ENCODE measurements at places on chromosomes 16 and 17. TPM values are rescaled to one million over a fixed set of nuclear protein-coding genes. Genes with fewer than 3 reads are reported as not detected.

DNA sequence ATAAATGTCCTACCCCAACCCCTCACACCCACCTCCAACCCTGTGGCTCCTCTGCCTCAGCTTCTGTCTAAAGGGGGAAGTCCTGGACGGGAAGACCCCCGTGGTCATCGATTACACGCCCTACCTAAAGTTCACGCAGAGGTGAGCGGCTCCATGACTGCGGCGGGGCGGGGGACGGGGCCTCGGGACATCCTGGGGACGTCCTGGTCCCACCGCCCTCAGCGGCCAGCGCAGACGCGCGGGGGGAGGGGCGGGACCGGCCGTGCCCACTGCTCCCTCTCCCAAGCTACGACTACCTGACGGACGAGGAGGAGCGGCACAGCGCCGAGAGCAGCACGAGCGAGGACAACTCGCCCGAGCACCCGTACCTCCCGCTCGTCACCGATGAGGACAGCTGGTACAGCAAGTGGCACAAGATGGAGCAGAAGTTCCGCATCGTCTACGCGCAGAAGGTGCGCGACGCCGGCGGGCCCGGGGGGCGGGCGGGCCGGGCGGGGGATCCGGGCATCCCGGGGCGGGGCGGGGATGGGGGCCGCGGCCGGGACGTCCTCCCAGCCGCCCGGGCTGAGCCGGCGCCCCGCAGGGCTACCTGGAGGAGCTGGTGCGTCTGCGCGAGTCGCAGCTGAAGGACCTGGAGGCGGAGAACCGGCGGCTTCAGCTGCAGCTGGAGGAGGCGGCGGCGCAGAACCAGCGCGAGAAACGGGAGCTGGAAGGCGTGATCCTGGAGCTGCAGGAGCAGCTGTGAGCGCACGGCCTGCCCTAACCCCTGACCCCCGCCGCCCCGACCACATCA, 6.7 kb downstream of the RUNDC3A start:
- no peak for DNase-seq

DNA sequence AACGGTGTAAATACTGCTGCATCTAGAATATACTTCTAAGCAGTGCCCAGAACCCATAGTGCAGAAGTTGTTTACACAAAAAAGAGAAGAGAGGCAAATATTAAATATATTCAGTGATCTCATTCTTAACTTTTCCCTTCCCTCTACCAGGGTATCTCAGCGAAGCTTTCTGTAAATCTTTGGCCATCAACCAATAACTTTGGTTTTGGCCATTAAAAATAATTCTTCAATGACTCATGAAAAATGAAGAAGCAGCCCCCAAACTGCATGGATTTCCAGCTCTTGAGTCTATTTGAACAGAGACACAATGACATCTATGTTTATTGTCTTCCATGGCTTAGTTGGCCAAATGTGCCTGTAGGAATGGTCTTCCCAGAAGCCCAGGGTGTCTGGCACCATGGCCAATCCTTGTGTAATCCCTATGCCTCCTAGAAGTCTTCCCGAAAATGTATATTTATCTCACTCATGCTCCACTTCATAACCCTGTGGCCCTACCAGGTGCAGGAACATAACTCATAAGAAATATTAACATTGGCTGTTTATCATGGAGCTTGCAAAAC, 646.6 kb downstream of the TOX3 start:
- no peak for DNase-seq

DNA sequence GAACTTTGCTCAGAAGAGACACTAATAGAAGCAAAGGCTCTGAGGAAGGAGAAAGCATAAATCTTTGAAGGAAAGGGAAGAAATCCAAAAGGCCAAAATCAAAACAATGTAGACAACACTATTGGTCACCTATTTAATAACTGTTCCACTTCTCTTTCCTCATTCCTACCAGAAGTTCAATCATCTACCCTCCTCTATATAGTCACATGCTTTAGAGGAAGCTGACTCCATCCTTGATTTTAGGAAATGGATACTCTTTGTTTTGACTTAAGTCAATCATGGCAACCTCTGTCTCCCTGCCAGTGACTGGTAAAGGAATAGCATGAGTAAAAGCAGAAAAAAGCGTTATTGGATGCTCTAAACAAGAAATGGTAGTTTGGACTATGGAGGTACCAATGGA, 7.3 kb downstream of the BRIP1 start:
- no peak for DNase-seq

- no peak for DNase-seq
These were observed 17.0 kb downstream of the CHD9 start for GRCh38 chr16:53071748-53072301.

DNA sequence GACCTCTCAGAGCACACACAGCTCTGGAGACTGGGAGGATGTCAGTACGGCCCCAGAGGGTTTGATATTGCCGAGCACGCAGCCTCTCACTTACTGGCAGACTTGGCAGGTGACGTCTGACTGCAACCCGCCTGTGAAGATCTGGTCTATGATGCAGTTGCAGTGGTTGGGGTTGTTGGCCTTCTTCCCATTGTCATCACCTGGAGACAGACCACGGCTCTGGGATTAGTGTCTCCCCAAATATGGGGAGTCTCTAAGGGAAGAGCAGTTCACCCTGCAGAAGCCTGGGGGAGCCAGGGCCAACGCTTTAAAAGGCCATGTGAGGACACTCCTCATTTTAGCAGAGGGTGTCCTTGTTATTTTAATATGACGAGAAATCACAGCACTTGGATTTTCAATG, 30.1 kb downstream of the USP22 start:
- no peak for DNase-seq

GRCh38 chr16:53559270-53559951, 56.4 kb upstream of the AKTIP start:
- DNase-seq = no peak

DNA sequence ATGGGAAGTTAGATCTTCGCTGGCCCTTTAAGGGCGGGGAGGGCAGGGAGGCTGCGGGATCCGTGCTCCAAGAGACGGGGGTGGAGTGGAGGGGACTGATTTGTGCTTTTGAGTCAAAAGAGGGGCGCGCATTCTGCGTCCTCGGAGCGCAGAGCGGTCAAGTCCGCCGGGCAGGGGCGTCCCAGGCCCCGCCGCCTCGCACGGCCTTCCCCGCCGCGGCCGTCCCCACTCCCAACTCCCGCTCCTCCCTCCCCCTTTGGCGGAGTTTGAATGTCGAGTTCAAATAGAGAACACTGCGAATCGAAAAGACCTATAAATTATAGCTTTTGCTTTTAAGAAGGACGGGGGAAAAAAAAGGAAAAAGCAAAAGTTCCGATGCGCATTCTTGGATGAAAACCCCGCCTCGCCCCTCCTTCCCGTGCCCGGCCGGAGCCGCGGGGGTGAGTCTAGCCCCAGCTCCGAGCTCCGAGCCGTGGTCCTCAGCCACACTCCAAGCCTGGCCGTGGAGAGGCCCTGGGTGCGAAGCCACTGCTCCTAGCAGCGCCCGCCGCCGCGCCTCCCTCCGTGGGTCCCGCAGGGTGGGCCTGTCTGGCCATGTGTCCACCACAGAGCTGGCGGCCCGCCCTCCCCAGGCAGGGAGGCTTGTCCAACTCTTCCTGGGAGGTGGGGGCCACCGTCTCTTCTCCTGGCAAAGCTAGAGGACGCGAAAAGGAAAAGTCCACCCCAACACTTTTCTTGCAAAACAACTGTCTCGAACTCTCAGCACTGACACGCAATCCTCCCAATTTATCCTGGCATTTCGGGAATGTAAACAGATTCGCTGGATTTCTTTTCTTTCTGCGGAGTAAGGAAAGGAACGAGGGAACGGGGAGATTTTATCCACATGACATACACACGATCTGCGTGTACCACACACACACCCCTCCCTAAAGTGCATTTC, 3.6 kb downstream of the CBX8 start:
- DNase-seq = no peak

- DNase-seq = no peak
These were observed 708 bp downstream of the BAIAP2 start for GRCh38 chr17:81035521-81036196.

GRCh38 chr16:84604477-84605013, 13.3 kb downstream of the COTL1 start:
- DNase-seq = no peak

GRCh38 chr17:78384479-78385175, 6.2 kb downstream of the PGS1 start:
- no peak for DNase-seq

DNA sequence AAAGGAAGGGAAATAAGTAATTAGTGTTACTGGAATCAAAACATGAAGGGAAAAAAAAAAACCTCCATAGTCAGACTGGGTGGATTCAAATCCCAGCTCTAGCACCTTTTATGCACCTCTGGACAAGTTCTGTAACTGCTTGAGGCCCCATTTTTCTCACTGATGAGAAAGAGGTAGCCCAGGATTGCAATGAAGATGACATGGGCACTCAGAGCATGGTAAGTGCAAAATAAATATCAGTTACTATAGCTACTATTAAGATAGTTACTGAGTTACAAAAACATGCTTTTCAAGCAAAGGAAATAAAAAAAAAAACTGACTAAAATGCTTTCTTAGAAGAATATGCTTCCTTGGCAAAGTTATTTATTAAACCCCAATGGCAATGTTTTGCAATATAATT, 58.8 kb downstream of the CEP95 start:
- DNase-seq = no peak

DNA sequence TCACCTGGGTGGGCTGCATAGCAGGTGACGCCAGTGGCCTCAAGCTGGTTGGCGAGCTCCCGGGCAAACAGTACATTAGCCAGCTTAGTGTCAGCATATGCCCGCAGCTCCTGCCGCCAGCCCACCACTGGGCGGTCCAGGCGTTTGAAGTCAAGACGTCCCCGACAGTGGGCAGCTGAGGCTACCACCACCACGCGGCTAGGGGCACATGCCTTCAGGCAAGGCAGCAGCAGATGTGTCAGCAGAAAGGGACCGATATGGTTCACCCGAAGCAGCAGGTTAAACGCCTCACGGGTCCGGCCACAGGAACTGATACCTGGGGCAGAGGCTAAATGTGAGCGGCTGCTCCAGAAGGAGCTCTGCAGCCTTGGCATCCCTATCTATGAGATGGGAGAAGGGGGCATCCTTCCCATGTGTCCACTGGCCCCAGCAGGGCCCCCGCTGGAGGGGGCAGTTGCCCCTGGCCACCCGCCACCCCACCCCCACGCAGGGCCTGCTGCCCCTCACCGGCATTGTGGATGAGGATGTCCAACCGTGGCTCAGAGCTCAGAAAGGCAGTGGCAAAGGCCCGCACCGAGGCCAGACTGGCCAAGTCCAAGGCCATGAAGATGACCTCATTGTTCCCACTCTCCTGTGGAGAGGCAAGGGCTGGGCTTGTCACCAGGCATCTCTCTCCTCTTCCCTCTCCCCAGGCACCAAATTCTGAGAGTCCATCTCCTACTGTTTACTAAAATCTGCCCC, 1.7 kb downstream of the DHRS13 start:
- DNase-seq = peak; percentile 48

GRCh38 chr16:49854188-49854795, 1.6 kb downstream of the ZNF423 start:
- DNase-seq = no peak

- peak; percentile 91 for DNase-seq
These were observed 339.0 kb downstream of the SNX29 start for GRCh38 chr16:12315330-12316136.

DNA sequence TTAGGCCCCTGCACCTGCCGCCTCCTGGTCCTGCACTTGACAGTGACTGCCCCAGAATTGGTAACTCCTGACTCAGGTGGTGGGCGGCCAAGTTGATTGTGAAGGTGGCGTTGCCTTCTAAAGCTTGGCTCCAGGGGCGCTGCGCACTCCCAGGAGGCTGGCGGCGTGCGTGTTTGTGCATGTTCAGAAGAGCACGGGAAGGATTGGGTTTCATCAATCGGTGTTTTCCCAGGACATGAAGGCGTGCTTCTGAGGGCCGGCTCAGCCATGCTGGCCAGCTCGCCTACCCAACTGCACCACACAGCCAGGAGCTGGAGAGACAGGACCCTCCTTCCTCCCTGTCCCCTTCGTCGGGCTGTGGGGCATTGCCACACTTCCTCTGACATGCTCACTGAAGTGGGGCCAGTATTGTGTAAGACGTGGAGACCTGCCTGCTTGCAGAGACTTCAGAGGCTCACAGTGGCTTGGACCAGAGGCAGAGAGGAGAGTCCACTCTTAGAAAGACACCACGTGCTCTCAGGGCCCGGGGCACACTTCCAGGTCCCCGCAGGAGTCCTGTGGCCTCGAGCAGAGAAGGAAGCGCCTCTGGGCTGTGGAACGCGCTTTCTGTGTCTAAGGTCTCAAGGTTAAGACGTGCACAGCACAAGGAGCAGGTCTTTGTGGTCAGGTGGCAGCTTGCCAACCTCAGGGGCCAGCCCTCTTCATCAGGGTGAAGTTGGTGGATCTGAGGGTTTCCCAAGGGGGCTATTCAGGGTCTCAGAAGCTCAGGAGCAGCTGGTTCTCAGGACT, 2.8 kb downstream of the RAB40C start:
- DNase-seq = peak; percentile 51

The NEUROD2 gene
- not detected for total RNA-seq

The TK1 gene
- 96.0 TPM for total RNA-seq

The TP53 gene
- total RNA-seq = 29.9 TPM

The SLC22A31 gene
- total RNA-seq = 83.3 TPM

The SHCBP1 gene
- total RNA-seq = 48.9 TPM

The CHST4 gene
- not detected for total RNA-seq

The PPY gene
- total RNA-seq = not detected

The TM4SF5 gene
- total RNA-seq = 15.6 TPM

The KCNH4 gene
- total RNA-seq = not detected

Measured in HepG2 (cell line).